CD4-positive, alpha-beta T cell treated with Interleukin-6 for 4 hours (primary cell): ENCODE measurements at places on chromosomes 7 and 10.

- no peak for DNase-seq
Measured at GRCh38 chr10:69895759-69896158, 94.1 kb downstream of the COL13A1 start.

DNA sequence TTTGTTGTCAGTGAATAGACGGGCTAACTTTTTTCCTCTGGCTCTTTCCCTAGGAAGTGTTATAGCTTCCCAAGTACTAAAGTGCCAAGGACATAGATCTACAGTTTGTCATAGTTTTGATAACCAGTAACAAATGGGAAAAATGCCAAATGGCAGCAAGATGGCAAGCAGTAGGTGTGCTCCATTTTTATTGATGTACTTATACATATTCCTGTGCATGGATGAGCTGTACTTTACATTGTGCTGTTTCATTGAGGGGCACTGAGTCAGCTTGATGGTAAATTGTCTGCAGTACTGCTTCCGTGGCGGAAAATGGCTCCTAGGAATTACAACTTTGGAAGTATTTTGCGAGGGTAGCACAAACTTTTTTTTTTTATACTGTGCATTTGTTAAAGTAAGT lies 7.1 kb downstream of the ADAM22 start:
- no peak for DNase-seq

DNA sequence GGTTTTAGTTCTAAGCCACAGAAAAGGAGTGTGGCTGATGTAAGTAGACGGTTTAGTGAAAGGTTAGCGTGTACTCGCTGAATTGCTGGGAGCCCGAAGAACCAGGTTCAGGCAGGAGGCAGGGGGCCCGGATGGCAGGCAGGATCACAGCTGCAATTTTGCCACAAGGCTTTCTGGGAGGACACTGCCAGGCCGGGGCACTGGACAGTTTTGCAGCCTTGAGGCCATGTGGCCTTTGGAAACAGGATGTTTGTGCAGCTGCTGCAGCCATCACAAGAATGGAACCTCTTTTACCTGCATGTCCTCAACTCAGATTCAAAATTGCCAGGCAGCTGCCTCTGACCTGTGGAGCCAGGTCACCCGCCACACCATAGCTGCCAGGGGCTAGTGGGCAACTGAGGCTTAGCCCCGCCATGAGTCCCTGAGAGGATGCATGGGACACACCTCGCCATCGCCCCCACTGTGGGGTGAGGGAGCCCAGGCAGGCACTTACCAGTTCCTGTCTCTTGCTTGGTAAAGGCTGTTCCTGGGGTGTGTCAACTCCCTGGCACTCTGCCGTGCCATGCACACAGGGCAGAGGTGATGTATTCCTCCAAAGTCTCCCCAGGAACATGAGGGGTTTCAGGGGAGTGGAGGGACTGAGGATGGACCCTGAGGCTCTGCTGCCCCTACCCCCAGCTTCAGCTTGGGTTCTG lies 188.6 kb downstream of the RPS24 start:
- DNase-seq = no peak

- no peak for DNase-seq
Measured at GRCh38 chr10:79021948-79022499, 46.7 kb upstream of the ZMIZ1 start.

- no peak for DNase-seq
Measured at GRCh38 chr10:6386346-6386745, 183.6 kb downstream of the PFKFB3 start.

GRCh38 chr10:71638064-71638821 lies 81.3 kb downstream of the C10orf105 start:
- DNase-seq = no peak

GRCh38 chr7:141663081-141663849 lies 38.7 kb downstream of the DENND11 start:
- DNase-seq = no peak

- DNase-seq = no peak
Measured at GRCh38 chr7:22859641-22860290, 37.1 kb upstream of the TOMM7 start.

DNA sequence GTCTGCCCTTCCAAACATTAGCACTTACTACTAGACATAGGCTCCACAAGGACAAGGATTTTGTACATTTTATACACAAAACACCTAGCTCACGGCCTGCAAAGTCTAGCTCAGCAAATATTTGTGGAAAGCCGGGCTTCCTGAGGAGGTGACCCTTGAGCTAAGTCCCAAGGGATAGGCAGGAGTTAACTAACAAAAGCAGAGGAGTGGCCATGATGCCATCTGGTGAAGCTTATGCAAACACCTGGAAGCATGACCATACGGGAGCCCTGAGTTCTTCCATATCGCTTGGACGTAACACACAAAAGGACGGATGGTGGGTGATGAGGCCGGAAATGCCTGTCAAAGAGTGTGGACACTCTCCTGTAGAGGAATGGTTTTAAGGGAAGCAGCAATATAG lies 25.9 kb upstream of the YAE1 start:
- DNase-seq = no peak

GRCh38 chr10:128030498-128031072 lies 95.6 kb downstream of the MKI67 start:
- DNase-seq = no peak

GRCh38 chr7:48244864-48245271 lies 73.6 kb downstream of the ABCA13 start:
- no peak for DNase-seq

GRCh38 chr7:68440866-68441265 lies 1157.4 kb upstream of the AUTS2 start:
- DNase-seq = no peak

- no peak for DNase-seq
Measured at GRCh38 chr10:97898429-97898828, 48.8 kb downstream of the GOLGA7B start.

DNA sequence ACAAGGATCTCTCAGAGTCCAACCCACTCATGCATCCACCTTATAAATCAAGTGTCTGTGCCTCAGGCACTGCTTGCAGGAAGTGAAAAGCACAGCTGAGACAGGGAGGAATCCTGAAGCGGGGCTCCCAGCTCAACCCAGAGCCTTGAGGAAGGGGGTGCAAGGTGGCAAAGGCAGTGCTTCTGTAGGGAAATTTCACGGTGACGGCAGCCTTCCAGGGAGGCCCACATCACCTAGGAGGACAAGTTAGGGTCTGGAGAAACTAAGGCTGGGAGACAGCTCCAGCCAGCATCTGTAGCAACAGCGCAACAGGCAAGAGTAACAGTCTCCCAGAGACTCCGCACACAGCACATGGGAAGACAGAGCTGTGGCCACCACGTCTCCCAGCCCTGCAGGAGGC lies 2.7 kb downstream of the AOC1 start:
- no peak for DNase-seq

DNA sequence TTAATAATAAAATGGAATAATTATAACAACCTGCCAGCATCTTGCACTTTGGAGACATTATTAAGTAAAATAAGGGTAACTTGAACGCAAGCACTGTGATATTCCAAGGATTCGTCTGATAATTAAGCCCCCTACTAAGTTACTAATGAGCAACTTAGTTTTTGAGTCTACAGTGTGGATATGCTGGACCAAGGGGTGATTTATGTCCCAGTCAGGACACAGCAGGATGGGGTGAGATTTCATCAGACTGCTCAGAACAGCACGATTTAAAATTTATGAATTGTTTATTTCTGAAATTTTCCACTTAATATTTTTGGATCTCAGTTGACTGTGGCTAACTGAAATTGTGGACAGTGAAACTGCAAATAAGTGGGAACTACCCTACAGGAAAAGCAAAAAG lies 182.8 kb upstream of the PHF14 start:
- DNase-seq = no peak

- no peak for DNase-seq
Measured at GRCh38 chr7:18037609-18038008, 10.0 kb upstream of the PRPS1L1 start.

DNA sequence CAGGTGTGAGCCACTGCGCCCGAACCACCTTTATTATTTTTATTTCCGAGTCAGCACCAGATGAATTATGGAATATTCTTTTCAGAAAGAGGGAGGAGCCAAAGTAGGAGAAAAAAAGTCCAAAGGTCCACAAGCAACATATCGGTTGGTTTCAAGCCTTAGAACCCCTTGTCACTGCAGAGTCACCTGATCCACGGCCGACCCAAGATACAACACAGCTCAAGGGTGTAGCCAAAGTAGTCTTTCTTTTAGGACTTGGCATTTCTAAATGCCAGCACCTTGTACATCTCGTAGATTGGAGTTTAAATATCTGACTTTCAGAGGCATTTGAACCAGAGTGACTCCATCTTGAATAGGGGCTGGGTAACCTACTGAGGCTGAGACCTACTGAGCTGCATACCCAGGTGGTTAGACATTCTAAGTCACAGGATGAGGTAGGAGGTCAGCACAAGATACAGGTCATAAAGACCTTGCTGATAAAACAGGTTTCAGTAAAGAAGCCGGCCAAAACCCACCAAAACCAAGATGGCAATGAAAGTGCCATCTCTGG lies 113.9 kb upstream of the ANLN start:
- no peak for DNase-seq

DNA sequence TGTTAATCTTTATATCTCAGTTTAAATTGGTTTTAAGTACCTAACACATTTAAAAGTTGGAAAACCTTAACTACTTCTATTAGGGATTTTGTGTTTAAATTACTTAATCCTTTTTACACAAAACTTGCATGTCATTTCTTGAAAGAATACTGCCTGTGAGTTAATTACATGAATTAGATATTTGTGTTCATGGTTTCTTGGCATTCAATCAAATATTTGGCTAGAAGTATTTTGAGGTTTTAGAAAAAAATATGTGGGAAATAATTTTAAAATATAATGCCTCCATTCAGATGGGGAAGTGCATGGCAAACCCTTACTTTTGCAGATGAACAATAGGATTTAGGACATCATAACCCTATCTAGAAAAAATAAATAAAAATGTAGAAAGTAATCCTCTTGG lies 186.5 kb upstream of the SEMA3E start:
- no peak for DNase-seq

- no peak for DNase-seq
Measured at GRCh38 chr10:11096422-11096821, 78.8 kb downstream of the CELF2 start.
